ENCODE measurements at places on chromosomes 1 and 21.

DNA sequence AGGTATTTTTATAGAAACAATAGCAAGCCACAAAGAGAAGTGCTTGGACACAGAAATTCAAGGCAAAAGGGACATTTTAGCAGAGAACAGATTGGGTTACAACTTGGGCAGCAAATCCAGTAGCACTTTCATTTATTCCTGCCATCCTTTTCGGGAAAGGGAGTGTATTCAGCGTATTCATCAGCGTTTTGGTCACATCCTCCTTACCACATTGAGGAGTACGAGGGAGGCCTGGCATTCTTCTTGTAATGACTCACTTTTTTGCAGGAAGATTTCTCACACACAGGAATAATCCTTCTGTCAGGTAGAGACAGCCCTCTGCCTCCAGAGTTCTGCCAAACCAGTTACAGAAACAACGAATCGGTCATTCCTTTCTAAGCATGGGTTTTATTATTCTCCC lies 18.1 kb upstream of the FAM78B start:
- no peak for DNase-seq

DNA sequence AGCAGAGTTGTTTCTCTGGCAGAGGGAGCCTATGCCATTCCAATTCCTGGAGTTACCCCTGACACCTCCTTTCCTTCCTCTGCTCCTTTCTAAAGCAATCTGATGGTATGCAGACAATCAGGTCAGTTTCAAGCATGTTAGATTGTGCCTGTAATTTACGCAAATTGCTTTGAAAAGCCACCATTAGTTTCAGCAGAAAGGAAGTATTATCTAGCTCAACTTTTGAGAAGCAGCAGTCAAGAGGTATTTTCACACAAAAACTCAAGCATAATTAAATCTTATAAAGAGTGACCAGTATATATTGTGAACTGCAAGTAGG lies 2.2 kb downstream of the ERRFI1 start:
- DNase-seq, result no peak

GRCh38 chr1:15953791-15954241 lies 22.1 kb downstream of the ZBTB17 start:
- DNase-seq, result no peak

DNA sequence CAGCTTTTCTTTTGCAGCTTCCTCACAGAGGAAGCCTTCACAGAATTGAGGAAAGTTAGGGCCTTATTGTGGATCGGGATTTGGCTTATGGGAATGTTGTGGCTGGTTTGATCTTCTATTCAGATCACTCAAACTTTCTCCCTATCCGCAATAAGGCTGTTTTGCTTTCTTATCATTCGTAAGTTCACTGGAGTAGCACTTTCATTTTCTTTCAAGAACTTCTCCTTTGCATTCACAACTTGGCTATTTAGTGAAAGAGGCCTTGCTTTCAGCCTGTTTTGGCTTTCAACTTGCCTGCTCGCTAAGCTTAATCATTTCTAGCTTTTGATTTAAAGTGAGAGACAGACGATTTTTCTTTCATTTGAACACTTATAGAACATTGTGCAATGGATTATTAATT lies 181.9 kb upstream of the B3GALT2 start:
- DNase-seq, result no peak

DNA sequence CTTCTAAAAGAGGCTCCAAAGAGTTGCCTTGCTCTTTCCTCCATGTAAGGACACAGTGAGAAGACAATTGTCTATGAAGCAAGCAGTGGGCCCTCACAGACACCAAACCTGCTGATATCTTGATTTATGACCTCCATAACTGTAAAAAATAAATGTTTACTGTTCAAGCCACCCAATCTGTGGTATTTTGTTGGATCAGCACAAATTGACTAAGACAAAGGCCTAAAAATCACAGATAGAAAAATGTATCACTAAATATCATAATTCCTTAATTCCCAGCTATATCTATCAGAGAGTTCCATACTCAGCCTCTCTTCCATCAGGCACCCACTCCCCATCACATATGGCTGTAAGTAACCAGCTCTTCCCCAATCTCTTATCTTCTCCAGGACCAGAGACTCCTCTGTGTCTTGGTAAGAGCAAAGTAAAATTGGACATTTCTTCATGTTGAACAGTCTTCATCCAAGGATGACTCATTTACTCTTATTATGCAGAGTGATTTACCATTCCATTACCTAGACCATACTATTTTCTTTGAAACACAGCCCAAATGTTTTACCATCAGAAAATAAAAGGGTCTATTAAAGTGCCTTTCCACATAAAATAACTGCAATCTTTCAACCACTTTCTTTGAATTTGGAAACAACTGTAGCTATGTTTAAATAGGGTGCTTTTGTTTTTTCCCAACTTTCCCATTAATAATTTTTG lies 503.6 kb downstream of the MRPL39 start:
- no peak for DNase-seq

- DNase-seq, result no peak
Measured at GRCh38 chr1:230834292-230834691, 34.0 kb downstream of the C1orf198 start.

DNA sequence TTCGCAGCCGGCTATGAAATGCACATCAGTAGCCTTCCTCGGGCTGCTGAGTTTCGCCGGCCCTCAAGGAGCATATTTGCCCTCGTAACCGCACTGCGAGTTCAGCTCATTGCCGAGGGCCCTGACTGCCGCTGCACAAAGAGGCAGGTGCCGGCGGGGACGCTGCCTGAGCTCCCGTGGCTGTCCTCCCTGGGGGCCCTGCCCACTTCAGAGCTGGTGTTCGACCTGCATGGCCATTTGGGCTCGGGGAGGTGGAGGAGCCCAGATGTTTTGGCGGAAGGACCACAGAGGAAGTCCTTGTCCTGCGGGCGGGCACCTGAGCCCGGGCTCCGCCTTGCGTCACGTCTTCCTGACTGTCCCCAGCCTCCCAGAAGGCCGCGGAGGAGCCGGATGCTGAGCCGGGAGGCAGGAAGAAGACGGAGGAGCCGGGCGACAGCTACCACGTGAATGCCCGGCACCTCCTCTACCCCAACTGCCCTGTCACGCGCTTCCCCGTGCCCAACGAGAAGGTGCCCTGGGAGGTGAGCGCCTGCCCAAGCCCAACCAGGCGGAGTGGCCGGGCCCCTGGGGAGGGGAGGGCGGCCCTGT lies 29.9 kb upstream of the LRRC3 start:
- no peak for DNase-seq

GRCh38 chr1:207032528-207033017 lies at the start of gene C1orf116:
TSS of gene C1orf116 (minus strand) at chr1:207032756. CDS start at chr1:207027598, 5,158 bp downstream.
- no peak for DNase-seq

GRCh38 chr1:221468546-221468945 lies 273.3 kb downstream of the DUSP10 start:
- no peak for DNase-seq

- no peak for DNase-seq
Measured at GRCh38 chr1:224539971-224540370, 76.1 kb upstream of the CNIH3 start.

- DNase-seq, result no peak
Measured at GRCh38 chr1:243596431-243597062, 253.5 kb downstream of the AKT3 start.

DNA sequence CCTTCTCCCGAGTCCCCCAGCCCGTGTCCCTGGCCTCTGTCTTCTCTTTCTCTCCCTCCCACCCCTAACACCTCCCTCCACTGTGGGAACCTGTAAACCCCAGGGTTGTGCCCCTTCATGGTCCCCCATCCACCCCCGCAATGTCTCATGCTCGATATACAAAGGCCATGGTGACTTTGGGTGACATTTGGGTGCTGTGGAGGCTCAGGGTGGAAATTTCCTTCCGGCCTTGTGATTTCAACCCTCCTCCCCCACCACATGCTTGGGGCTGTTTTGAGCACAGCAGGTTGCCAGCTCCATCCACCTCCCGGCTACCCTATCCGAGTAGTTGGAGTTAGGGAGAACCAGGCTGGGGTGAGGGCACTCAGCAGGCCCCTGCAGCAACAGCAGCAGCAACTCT lies 25.7 kb upstream of the VPS13D start:
- DNase-seq, result peak; percentile 35

GRCh38 chr1:1619917-1620361 lies 4.6 kb downstream of the MIB2 start:
- peak; percentile 27 for DNase-seq

DNA sequence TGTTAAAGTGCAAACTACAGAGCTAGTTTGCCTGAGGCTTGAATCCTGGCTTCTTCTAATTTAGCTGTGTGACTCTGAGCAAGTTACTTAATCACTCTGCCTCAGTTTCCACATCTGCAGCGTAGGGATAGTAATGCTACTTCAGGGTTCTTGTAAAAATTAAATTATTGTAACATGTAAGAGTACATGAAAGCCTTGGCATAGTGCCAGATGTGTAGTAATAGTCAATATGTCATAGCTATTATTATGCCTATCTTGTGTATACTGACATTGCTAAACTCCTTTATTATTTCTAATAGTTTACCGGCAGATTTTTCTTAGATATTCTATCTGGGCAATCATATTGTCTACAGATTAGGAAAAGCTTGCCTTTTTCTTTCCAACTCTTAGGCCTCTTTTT lies 6.8 kb upstream of the TADA1 start:
- DNase-seq, result no peak

DNA sequence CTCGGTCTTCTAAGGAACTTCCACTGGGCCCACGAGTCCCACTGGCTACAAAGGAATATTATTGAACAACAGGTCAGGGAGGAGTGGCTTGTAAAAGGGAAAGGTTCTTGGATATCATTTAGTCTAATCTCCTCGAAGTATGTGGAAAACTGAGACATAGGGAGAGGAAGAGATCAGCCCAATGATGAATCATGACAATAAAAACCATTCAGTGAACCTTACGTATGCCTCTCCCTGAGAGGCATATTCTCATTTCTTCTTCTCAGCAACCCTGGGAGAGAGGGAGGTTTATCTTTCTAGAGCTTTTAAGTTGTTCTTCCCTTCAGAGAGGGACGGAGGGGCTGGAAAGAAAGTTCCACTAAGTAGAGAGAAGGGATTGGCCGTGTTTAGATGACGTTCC lies 5.3 kb upstream of the MOB3C start:
- no peak for DNase-seq

- no peak for DNase-seq
Measured at GRCh38 chr1:39359028-39359570, 132.3 kb upstream of the BMP8A start.

DNA sequence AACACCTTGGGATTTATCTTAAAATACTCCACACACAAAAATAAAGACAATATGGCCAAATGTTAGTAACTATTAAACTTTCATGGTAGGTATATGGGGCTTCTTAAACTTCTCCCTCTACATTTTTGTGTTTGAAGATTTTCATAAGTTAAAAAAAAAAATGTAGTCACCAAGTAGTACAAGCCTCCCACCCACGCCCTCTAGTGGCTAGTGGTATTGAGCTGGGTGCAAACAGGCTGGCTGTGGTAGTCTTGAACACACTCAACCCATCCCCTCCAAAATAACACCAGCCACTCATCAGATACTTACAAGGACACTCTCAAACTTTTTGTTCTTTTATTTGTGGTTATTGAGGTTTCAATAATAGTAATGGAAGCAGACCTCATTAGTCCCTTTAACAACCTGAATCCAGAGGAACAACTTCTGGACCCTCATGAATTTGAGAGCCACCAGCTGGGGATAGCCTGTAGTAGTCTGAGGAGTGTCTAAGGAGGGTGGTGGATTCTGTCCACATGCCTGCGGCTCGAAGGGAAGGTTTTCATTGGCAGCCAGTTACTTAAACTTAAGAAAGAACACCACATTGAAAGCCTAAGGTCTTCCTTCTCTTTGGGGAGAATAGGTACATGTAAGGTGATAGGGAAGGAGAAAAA lies 15.6 kb downstream of the RD3 start:
- DNase-seq, result peak; percentile 77

- DNase-seq, result no peak
Measured at GRCh38 chr1:51842261-51842660, 36.3 kb downstream of the NRDC start.

DNA sequence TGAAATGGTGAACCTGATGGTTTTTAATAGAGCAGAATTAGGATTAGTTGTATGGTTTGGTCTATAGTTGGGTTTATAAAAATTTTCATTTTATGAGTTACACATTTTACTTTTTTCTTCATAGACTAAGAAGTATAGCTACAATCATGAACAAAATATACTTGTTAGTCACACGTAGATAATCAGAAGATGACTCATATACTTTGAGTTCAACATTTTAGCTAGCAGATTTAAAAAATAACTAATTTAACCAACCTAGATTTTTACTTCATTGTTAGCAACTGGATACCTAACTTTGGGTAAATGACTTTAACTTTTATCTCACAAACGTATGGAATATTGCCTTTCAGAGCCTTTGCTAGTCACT lies 27.9 kb downstream of the MORC3 start:
- DNase-seq, result no peak

- no peak for DNase-seq
Measured at GRCh38 chr1:178484698-178485225, 12.0 kb downstream of the CLEC20A start.

GRCh38 chr1:112284796-112285195 lies 111.2 kb upstream of the CTTNBP2NL start:
- DNase-seq, result no peak

- DNase-seq, result peak; percentile 38
Measured at GRCh38 chr1:205858141-205858961, 8.4 kb upstream of the PM20D1 start.

DNA sequence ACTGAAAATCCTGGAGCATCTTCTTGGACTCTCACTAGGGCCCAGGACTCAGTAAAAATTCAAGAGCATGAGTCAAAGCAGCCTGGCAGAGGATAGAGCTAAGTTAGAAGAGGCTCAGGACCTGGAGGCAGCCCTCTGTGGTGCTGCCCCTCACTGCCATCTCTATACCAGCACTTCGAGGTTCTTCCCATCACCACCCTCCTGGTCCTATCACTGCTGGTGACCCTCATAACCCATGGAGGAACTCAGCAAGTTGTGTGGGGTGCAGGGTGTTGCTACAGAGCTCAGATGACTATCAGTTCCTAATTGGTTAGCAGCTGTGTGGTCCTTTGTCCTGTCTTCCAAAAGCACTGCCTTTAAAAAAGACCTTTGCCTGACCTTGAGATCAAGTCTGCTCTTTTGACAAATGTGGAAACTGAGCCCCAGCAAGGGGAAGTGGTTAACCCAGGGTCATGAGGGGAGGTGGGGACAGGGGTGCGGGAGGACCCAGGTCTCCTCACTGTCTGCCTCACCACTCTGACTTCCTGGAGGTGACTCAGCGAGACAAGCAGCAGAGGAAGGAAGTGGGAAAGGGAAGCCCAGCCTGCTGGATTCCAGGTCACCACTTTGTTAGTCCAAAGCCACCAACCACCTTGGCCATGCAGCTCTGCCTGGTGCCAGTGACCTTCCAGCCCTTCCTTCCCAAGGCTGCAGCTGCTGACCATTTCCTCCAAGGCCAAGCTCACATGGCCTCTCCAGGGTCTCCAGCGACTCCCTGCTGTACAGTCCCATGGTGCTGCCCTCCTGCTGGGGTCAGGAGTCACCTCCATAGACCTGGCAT lies 199.4 kb upstream of the EDN2 start:
- no peak for DNase-seq
